Colonic mucosa (tissue), 4 donors: ENCODE measurements at places on chromosomes 2 and 18. TPM values are rescaled to one million over a fixed set of nuclear protein-coding genes. Genes with fewer than 3 reads are reported as not detected.

SPATA3 gene
- total RNA-seq, result not detected

GRCh38 chr2:84958135-84959059, 12.6 kb upstream of the KCMF1 start:
- H3K36me3 ChIP-seq, result no peaks in the 10 kb centered on the region
- peak overlapping the region; percentile 65 for H3K27ac ChIP-seq
- peak; percentile 53 for DNase-seq
- H3K4me3 ChIP-seq, result no peak overlapping the region

ALPP gene
- total RNA-seq, result 0.11 TPM

DNA sequence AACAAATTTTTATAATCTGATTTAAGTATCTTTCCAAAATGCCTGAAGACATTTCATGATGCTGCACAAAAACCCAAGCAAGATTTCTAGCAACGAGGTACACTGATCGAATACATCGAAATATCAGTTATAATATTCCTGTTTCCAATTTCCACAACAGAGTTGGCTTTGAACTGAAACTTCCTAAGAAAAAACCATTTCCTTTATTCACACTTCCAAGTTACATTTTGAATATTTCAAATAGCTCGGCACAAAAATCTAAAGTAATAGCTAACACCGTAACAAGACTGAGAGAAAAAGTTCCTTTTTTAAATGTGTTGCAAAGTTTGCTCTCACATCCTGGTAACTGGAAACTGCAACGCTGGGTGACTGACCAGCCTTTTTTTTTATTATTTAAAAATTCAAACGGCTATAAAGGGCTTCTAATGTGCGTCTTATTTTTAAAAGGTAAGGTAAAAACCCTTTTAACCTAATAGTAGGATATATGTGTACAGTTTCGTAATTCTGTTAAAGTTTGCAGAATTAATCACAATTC, 1.7 kb downstream of the HNRNPLL start:
- no peak for DNase-seq
- H3K27me3 ChIP-seq, result no peaks in the 10 kb centered on the region
- peak overlapping the region; percentile 83 for H3K4me3 ChIP-seq

METTL4 gene
- total RNA-seq, result 7.2 TPM

GRCh38 chr2:178282075-178282815, 87.9 kb downstream of the OSBPL6 start:
- H3K4me3 ChIP-seq, result no peak overlapping the region
- no peaks in the 10 kb centered on the region for H3K36me3 ChIP-seq
- DNase-seq, result peak; percentile 64
- H3K27me3 ChIP-seq, result no peaks in the 10 kb centered on the region
- H3K4me1 ChIP-seq, result no peaks in the 10 kb centered on the region

- no peak overlapping the region for H3K4me3 ChIP-seq
- H3K4me1 ChIP-seq, result no peaks in the 10 kb centered on the region
- no peaks in the 10 kb centered on the region for H3K36me3 ChIP-seq
- H3K27ac ChIP-seq, result no peak overlapping the region
- DNase-seq, result no peak
- H3K27me3 ChIP-seq, result no peaks in the 10 kb centered on the region
These were observed 92.7 kb downstream of the FAM124B start for GRCh38 chr2:224309176-224309575.

DNA sequence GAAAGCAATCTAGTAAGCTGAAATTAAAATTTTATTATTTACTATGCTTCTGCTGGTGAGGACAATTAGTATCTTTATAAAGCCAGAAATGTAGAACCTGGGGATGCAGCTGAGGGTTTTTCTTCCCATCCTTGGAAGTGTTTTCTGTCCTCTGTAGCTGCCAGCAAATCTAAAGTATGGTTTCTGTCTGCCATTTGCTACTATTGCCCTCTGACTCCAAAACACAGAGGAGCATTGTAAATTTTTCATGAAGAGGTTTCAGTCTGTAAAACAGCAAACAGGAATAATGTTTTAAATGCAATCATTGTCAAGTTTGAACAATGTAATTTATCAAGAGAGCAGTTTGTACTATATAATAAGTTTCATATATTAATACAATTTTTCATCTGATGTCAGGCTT, 258.8 kb downstream of the ZNF407 start:
- no peaks in the 10 kb centered on the region for H3K27me3 ChIP-seq
- H3K4me3 ChIP-seq, result no peak overlapping the region
- H3K4me1 ChIP-seq, result no peaks in the 10 kb centered on the region
- no peak for DNase-seq
- no peaks in the 10 kb centered on the region for H3K36me3 ChIP-seq
- no peak overlapping the region for H3K27ac ChIP-seq

BCL2 gene
- total RNA-seq, result 13.9 TPM

NLRC4 gene
- total RNA-seq, result 0.22 TPM

GRCh38 chr18:67331857-67332256, 184.7 kb downstream of the DSEL start:
- H3K4me3 ChIP-seq, result no peak overlapping the region
- no peaks in the 10 kb centered on the region for H3K27me3 ChIP-seq
- no peak for DNase-seq

PCARE gene
- not detected for total RNA-seq

DNA sequence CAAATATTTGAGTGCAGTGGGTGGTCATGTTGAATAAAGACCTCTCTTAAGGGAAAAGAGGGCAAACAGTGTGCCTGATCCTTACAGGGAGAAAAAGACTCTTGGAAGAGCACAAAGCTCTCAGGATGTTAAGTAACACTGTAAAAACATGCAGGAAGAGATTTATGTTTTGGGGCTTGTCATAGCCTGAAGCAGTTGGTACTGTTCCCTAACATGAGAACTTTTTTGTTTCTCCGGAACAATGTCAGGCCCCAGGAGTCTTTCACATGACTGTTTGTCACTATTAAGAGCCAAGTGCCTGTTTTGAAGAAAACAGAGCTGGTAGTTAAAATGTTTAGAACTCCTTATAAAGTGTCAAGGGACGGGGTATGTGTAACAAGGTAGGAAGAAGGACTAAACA, 83.7 kb upstream of the B3GNT2 start:
- no peak overlapping the region for H3K27ac ChIP-seq
- H3K4me1 ChIP-seq, result no peaks in the 10 kb centered on the region
- no peaks in the 10 kb centered on the region for H3K27me3 ChIP-seq
- no peak overlapping the region for H3K4me3 ChIP-seq

DNA sequence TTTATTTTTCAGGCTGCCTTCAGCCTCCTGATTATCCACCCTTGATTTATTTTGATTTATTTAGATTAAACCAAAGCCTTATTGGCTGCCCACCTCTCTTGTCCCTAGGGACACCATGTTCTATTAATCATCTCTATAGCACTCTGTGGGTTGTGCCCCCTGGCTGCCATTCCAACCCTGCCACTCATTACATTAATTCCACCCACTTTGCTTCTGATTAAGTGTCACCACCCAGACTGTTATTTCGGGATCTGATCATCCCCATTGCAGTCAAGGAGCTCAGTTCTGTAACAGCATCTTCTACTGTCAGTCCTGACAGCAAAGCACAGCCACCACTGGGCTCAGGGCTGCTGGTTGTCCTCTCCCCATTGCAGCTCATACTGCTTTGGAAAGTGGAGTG, 175.1 kb upstream of the DDX18 start:
- no peaks in the 10 kb centered on the region for H3K4me1 ChIP-seq
- no peaks in the 10 kb centered on the region for H3K27me3 ChIP-seq
- H3K4me3 ChIP-seq, result no peak overlapping the region

PCGF1 gene
- total RNA-seq, result 16.1 TPM

DNA sequence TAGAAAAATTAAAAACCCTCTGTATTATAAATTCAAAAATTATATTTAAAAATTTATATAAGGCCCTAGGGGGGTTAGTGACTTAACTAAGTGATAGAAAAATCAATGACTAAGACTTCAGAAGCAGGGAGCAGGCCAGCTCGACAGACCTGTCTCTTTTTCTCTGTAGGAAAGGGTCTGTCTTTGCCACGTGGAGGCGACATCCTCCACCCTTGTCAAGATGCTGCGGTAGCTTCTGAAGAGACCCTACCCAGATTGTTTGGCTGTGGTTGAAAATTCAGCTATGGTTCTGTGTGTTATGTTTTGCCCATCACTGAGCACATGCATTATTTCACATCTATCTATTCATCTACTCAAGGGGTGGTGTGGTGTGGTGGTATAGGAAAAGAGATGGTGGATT, 8.2 kb upstream of the SLC4A3 start:
- no peak for DNase-seq
- H3K4me3 ChIP-seq, result no peak overlapping the region
- no peaks in the 10 kb centered on the region for H3K27me3 ChIP-seq

DNA sequence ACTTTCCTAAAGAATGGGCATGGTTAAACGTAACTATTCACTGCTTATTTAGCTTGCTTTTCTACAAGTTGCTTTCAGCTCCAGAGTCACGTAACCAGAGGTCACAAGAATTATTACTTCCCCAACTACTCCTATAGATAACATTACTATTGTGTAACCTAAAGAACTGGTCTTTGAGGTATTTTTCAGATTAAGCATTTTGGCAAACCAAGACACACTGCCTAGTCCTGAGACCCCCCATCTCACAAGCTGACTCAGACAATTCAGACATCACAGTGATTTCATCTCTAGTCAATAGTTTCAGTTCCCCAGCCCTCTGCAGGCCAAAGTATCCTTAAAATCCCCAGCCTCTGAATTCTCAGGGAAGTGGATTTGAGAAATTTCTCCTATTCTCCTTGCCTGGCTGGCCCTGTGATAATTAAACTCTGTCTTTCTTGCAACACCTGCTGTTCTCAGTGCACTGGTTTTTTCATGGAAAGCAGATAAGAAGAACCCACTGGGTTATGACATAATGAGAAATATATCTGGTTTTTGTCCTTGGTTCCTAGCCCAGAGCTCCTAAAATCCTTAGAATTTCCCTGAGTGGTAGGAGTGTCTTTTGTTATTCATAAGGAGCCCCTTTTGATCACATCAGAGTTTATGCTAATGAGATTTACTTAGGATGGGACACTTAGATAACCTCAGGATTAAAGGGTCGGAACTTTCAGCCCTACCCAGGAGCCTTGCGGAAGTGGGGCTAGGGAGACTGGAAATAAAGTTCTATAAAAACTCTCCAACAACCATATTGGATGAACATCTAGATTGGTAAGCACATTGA, 1310.8 kb upstream of the CHAC2 start:
- no peaks in the 10 kb centered on the region for H3K36me3 ChIP-seq
- no peak overlapping the region for H3K27ac ChIP-seq
- no peak for DNase-seq
- H3K4me3 ChIP-seq, result no peak overlapping the region

WNT10A gene
- total RNA-seq, result 0.61 TPM

DNA sequence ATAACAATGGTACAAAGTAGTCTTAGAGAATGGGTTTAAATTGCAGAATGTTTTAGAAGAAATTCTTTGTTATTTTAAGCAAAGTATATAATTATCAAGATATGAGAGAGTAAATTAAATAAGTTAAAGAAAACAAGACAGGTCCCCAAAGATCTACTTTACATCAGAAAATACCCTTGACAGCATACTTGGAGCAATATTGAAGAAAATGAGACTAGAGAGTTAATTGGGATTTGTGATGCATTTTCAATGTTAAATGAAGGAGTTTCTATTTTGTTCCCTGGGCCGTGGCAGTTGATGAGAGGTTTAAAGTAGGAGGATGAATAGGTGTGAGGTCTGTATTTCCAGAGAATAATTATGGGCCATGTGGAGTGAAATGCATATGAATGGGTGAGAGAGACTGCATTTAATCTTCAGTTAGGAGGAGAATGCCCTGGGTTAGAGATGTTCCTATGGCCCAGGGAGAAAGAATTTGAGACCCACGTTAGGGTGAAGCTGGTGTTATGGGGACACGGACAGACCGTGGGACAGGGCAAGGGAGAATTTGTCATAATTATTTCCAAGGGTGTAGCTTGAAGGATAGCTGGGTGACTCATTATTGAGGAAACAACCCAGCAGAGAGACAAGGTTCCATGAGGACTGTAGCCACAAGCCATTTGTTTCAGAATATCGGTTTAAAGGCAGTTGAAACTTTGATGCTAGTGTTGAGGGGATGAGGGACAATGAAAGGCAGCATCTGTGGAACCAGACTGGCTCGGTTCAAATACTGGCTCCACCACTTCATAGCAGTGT, 22.7 kb downstream of the MGAT5 start:
- no peaks in the 10 kb centered on the region for H3K4me1 ChIP-seq
- H3K4me3 ChIP-seq, result no peak overlapping the region
- no peak for DNase-seq
- H3K36me3 ChIP-seq, result no peaks in the 10 kb centered on the region

- no peak overlapping the region for H3K4me3 ChIP-seq
- no peaks in the 10 kb centered on the region for H3K36me3 ChIP-seq
- H3K27ac ChIP-seq, result no peak overlapping the region
- H3K27me3 ChIP-seq, result no peaks in the 10 kb centered on the region
- no peaks in the 10 kb centered on the region for H3K4me1 ChIP-seq
These were observed 626 bp upstream of the VIT start for GRCh38 chr2:36695746-36696415.

GRCh38 chr2:164737612-164738081, 104.0 kb downstream of the COBLL1 start:
- H3K4me3 ChIP-seq, result no peak overlapping the region
- H3K36me3 ChIP-seq, result no peaks in the 10 kb centered on the region
- H3K27me3 ChIP-seq, result no peaks in the 10 kb centered on the region
- H3K4me1 ChIP-seq, result peaks cover 5% of the 10 kb centered on the region
- no peak overlapping the region for H3K27ac ChIP-seq

DNA sequence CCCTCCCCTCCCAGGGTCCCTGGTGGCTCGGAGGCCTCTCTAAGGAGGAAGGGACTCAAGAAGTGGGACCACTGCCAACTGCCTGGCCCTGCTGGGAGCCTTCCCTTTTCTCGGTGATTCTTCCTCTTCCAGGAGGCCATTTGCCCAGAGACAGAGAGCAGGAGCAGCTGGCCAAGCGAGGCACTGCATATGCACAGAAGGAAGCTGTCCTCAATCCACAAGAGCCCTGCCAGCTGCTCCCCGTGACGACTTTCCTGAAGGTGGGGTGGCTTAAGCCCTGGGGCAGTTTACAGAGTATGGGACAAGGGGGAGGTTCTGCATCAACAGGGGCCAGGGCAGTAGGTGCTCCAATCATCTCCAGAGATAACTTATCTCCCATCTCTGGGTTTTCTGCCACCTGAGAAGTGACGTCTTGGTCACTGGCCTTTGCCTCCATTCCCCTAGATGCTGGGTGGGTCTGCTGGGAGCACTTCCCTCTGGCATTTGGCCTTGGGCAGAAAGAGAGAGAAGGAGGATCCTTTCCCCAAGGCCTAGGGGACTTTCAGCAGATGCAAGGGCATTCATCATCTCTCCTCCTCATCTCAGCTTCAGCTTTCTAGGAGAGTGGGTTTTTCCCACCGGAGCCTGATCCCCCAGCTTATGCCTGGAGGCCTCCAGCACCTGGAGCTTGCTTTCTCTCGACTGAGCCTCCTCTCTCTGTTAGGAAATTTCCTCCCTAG, 28.5 kb downstream of the CIB4 start:
- H3K36me3 ChIP-seq, result no peaks in the 10 kb centered on the region
- peak; percentile 39 for DNase-seq
- no peak overlapping the region for H3K27ac ChIP-seq
- no peaks in the 10 kb centered on the region for H3K27me3 ChIP-seq
- no peaks in the 10 kb centered on the region for H3K4me1 ChIP-seq
